ENCODE measurements at places on chromosomes 1 and 21. TPM values are rescaled to one million over a fixed set of nuclear protein-coding genes. Genes with fewer than 3 reads are reported as not detected.

DNA sequence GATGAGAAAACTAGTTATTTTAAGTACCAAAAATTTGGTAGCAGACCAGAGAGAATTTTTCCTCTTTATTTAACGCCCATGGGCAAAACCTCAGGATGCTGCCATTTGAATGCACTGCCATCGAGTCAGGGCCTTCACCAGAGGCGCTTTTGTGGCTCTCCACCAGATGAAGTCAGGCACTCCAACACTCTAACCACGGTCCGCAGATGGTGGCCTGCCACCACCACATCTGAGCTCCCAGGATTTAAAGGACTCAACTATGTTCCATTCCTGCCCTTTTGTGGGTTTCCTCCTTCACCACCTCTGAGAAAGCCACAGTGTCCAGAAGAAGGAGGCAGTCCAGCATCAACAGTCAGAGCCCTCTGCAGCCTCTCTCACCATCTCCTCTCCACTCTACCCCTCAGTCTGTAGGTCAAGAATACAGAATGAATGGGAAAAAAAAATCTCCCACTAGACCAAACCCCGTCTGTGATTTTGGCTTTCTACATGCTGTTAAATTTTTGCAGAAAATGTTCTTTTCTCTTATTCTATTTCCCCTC lies 647.4 kb downstream of the USP25 start:
- no peak for DNase-seq

- DNase-seq: no peak
These were observed 1023.8 kb downstream of the MRPL39 start for GRCh38 chr21:24583473-24583872.

- no peak for DNase-seq
These were observed 594.8 kb upstream of the ADGRL2 start for GRCh38 chr1:81205956-81206355.

DNA sequence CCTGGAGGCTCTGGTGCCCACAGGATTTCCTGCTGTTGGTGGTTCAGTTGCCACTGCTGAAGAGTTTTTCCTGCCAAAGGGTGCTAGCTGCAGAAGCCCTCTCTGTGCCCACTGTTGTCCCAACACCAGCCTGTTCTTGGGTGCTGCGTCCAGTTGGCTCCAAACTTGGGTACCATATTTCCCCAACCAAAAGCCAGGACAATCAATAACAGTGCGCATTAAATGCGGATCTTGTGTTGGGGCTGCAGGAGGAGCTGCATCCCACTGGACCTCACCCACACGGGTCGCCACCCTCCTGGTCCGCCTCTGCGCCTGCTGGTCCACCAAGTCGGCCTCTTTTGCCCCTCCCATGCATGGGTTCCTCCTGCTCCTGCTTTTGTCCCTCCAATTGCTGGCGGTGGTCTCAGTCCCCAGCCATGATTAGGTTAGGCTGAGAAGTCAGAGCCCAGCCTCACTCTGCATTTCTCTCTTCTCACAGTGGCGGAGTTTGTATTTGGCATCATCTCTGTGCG lies 9.8 kb downstream of the ABCG1 start:
- DNase-seq: no peak

Gene RBP7
- 1.1 TPM for total RNA-seq

Gene LRRC3
- total RNA-seq: 3.8 TPM

DNA sequence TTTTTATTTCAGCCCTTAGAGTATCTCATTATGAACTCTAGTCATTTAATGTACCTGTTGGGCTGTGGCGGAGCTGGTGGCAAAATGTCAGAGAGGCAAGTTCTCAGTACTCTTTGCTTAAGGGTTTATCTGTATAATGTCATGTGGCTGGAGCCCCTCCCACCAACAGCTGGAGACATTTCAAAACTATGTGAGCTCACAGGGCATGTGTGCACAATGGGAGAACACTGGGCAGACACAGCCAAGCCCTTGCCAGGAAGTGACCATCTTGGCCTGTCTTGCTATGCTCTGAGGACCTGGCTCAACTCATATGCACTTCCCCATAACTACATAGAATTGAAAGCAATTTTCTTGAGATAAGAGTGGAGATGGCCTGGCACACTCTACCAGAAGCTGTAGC lies 296.4 kb downstream of the PTPRU start:
- DNase-seq: no peak

- DNase-seq: no peak
These were observed 2.7 kb downstream of the CELF3 start for GRCh38 chr1:151713874-151714273.

DNA sequence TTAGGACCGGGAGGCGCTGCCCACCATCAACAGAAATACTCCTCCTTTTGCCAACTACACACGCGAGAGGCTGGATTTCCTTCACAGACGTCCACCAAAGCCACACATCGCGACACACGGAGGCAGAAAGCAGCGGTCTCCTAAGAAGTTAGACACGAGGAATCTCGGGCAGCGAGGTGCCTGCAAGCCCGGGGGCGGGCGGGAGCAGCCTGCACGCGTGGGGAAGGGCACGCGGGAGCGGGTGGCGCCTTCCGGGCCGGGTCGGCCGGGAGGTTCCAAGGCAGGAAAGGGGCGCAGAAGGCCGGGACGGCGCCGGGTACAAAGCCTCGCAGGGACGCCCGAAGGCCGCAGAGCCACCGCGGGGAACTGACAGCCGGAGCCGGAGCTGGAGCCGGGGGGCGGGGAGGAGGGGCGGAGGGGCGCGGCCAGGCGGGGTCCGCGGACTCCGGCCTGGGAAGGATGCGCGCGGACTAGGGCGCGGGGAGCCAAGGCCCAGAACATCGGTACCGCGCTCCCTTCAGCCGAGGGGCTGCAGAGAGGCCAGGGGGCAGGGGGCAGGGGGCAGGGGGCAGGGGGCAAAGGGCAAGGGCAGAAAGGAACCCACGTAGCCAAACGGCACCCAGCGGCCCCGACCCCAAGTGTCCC lies 722 bp downstream of the NPHP4 start:
- DNase-seq: peak; percentile 96

GRCh38 chr21:34991366-34991957 lies 57.6 kb downstream of the RUNX1 start:
- DNase-seq: no peak

Gene RIMKLA
- total RNA-seq: 1.1 TPM

GRCh38 chr1:39485046-39485803 lies 6.2 kb upstream of the BMP8A start:
- no peak for DNase-seq

Gene CELA3B
- total RNA-seq: not detected

- no peak for DNase-seq
These were observed 2.9 kb downstream of the DDI2 start for GRCh38 chr1:15620155-15620545.

Gene IL19
- total RNA-seq: not detected

DNA sequence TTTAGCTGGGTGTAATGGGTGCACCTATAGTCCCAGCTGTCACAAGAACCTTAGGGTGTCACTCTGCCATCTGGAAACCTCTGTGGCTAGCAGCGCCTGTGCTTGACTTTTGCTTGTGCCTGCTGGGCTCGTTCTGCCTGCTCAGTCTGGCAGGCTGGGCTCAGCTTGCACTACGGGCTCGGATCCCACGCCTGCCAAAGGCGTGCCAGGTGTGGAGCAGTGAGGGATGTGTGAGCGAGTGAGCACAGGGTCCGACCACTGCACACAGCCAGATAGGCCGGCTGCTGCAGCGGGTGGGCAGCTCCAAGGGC lies 2.8 kb upstream of the LSM10 start:
- peak; percentile 34 for DNase-seq

DNA sequence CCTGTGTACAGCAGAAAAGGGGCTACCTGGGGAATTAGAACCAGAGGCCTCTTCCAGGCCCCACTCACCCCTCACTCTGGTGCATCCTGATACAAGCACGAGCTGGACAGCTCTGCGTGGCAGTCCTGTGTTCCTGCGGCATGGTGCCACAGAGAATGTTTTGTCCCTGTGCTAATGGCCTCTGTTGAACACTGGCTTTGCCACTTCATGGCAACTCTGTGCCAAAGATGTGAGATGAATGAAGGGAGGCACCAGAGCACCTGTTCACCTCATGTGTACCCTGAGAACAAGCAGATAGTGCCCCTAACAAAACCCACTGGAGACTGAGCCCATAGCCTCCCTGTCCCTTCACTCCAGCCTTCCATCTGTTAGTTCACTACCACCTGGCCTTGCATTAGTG lies 199.3 kb upstream of the COA6 start:
- no peak for DNase-seq

- no peak for DNase-seq
These were observed 29.2 kb upstream of the CLDN8 start for GRCh38 chr21:30245061-30245460.

Gene KIF14
- total RNA-seq: 16.3 TPM

- DNase-seq: no peak
These were observed 63.5 kb downstream of the DNTTIP2 start for GRCh38 chr1:93815366-93816110.

DNA sequence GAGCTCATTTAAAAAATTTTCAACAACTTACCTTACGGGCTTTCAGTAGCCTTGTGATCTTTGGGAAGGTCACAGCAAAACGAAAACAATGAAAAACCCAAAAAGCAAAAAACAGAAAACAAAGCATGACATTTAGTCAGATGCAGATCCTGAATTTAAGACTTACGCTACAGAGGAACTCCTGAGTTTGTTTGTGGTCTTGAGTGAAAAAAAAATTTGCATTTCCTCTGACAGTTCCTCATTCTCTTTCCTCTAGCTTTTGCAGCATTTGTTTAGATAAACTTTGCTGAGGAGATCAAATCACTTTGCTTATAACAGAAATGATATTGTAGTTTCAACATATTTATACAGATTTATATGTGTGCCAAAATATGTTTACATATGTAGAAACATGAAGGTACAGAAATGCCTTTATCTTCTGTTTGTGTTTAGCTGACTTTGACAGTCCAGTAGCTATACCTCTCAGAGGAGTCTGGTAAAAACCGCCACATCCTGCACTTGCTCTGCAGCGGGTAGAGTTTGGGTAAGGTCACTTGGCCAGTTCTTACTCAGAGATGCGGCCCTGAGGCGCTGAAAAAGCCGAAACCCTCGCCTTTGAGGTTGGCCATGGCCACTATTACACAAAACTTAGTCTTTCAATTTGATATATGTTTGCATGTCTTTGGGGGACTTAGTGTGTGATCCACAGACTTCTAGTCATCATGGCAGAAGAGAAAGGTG lies 142.5 kb downstream of the TNR start:
- no peak for DNase-seq

- DNase-seq: no peak
These were observed 436.0 kb upstream of the NR5A2 start for GRCh38 chr1:199591468-199591867.

DNA sequence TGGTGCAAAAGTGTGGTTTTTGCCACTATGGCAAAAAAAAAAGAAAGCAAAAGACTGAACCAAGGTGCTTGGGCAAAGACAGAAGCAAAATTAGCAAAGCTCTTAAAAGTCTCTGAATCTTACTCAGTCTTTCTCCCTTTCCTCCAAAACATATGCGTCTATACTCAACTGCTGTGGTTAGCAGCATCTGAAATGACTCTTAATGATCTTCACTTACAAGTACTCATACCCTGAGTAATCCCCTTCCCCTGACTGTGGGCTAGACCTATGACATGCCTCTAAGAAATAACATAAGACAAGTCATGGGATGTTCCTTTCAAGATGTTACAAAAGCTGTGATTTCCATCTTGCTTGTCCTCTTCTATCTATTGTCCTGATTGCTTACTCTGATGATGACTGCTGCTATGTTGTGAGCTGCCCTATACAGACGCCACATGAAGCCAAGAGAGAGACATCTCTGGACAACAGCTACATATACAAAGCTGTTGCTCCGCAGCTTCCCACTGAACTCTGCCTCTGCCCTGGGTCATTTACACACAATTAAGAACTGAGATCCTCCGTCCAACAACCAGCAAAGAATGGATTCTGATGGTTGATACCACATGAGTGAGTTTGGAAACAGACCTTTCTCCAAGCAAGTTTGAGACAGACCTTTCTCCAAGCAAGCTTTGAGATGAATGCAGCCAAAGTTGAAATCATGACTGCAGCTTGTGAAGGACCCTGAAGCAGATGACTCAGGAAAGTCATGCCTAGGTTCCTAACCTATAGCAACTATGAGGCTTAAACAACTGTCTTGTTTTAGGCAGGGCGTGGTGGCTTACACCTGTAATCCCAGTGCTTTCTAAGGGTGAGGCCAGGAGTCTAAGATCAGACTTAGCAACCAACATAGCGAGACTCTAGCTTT lies 55.2 kb downstream of the PUM1 start:
- no peak for DNase-seq

GRCh38 chr1:231165371-231165770 lies 3.5 kb downstream of the TRIM67 start:
- DNase-seq: no peak

GRCh38 chr1:150022357-150022756 lies 11.8 kb upstream of the OTUD7B start:
- DNase-seq: no peak

DNA sequence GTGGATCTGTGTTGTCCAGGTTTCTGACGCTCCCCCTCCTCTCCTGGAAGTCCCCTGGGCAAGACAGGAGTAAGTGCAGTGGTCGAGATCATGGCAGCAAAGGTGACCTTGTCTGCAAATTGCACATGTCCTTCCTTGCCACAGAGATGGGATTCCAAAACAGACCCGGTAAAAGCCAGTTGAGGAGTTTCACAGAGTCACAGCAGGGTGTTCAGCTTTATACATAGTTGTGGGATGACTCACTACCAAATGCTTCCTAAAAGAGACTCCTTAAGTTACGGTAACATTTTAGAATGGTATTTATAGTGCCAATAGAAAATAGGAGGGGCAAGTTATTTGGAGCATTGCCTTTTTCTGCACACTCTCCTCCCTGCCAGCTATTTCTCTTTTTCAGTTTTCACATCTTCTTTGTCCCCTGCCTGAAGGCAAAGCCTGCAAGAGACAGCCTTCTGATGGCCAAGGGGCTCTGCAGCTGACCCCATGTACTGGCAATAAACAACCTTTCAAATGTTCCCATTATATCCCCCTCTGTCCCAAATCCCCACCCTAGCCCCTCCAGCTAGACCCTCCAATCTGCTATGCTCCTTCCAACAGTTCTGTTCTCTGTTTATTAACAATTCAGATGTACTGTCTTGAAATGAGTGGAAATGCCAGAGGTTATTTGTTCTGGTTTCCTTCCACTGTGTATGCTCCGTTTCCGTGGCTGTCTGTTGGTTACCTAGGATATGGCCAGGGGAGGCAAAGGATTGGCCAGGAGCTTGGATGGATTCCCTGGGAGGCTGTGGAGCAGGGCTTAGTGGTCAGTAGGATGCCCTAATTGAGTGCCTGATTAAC lies 115.0 kb downstream of the TGFB2 start:
- DNase-seq: peak; percentile 56

Gene ATP5PF
- 66.4 TPM for total RNA-seq

GRCh38 chr1:104100115-104100514 lies 350.4 kb downstream of the AMY1C start:
- no peak for DNase-seq
